ENCODE measurements at places on chromosomes 7 and 10.

DNA sequence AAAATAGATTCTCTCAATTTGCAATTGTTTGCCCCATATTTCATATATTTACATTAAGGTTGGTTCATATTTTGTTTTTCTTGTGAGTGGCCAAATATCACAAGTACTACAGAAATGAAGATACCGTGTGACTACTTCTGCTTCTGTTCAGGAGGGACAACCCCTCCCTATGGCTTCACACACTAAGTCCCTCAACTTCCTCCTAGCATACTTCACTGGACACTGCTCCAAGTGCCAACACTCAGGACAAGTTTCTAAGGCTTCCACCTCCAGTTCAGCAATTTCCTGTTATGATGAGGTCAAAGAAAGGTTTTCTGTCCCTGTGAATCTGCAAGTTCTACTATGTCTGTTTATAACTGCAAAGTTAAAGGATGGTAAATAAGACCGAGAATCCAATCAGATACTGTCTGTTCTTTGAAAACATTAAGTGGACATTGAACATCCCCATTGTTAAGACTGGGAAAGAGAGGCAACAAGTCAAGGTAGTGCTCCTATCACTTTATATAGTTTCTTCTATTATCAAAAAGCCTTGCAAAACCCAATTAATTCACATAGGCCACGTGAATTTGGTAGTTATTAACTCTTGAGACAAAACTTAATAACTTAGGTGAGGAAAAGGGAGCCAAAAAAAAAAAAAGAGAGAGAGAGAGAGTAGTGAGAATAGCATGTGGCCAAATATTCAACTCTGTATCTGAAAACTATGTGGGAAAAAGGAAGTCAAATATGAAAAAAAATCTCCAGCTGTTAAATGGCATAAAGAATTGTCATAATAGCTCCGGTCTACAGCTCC is 81.3 kb upstream of the DKK1 start:
- DNase-seq, result no peak

- no peak for DNase-seq
Measured at GRCh38 chr10:113267619-113268562, 285.0 kb upstream of the HABP2 start.

DNA sequence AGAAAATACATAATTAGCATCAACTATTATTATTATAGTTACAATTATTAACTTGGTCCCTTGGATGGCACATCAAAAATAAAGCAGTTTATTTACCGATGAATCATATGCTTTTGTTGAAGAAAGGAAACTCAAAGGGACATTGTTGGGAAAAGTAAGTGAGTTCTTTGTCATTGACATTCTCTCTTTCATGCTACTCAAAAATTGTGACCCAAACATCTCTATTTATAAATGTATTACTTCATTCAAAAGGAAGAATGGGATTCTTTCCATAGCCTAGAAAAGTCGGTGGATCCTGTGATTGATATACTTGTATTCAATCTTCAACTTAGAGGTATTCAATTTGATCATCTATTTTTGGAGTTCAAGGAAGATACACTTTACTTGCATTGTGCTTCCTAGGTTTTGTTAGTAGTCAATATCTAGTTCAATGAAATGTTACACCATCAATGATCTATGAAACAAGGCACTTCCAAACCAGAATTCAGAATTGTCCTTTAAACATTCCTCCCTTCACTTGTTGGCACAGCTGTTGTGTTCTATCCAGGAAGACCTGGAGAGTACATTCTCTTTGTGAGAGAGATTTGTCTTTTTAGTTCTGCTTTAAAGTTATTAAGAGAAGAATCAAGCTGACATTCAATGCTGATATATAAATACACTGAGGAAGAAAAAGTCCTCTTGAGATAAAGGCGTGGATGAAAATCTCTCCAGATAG is 235.2 kb downstream of the TMEM26 start:
- DNase-seq, result no peak

- peak; percentile 34 for DNase-seq
Measured at GRCh38 chr10:122490786-122491680, 29.7 kb downstream of the HTRA1 start.
